M059J (cell line): ENCODE measurements at places on chromosomes 5 and 9.
A peak's percentile ranks its signal among the peaks of the same experiment; 100 is the strongest.

DNA sequence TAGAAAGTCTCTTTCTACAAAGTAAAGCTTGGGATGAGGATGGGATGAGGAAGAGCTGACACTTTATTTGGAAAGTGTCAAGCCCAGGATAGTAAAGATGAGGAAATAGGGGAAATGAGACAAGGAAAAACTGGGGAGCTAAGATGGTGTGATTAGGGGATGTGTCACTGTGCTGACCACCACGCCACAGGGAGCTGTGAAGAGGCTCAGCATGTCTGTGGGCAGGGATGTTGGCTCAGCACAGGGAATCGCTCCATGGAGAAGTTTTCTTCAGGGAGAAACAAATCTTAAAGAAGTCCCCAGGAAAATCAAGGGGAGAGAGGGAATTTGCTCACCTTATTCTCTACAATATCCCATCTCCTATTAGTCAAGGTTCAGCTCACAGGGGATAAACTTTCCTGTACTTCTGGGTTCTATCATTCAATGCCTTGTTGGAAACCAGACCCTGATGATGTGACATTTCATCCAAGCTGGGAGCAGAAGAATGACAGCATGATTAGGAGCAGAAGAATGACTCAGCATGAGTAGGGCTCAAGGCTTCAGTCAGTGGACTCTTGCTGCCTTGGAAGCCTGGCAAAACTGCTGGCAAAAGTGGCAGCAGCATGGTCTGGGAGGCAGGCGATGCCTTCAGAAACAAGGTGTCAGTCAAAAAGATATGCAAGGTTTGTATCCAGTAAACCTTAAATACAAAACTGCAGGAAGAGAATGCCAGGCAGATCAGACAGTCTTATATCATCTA lies 4.9 kb downstream of the HSPB3 start:
- DNase-seq: peak; percentile 74

DNA sequence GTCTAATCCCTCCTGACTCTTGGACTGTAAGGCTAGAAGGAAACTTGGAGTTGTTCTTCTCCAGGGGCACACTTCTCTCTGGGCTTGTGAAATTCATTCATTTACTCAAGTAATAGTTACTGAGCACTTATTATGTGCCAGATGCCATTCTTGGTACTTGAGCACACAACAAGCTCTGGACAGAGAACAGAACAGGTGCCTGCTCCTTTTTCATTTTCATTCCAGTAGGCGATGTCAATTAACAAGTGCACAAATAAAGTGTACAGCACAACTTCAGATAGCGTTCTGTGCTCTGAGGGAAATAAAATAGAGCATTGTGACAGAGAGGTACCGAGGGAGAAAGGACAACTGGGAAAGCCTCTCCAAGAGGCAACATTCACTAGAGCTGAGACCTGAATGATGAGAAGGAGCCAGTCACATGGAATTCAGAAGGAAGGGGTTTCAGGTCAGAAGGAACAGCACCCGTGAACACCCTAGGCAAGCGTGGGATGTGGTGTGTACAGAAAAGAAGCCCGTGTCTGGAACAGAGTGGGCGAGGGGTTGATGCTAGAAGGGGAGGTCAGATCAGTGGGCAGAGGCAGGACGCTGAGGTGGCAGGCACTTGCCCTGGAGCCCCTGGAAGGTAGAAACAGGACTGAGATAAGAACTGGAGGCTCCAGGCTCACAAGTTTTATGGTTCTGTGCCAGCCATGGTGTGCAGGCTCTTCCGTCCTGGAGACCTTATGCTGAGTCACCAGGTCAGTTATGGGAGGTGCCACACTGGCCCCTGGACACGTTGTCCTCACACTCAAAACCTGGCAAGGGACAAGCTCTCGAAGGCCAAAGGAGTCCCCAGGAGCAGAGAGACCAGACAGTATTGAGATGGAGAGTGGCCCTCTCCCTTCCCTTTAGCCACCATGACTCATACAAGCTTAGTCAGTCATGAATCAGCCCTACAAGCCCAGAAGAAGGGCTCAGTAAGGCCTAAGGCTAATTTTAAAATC lies 7.2 kb upstream of the ABLIM3 start:
- peak; percentile 100 for DNase-seq

DNA sequence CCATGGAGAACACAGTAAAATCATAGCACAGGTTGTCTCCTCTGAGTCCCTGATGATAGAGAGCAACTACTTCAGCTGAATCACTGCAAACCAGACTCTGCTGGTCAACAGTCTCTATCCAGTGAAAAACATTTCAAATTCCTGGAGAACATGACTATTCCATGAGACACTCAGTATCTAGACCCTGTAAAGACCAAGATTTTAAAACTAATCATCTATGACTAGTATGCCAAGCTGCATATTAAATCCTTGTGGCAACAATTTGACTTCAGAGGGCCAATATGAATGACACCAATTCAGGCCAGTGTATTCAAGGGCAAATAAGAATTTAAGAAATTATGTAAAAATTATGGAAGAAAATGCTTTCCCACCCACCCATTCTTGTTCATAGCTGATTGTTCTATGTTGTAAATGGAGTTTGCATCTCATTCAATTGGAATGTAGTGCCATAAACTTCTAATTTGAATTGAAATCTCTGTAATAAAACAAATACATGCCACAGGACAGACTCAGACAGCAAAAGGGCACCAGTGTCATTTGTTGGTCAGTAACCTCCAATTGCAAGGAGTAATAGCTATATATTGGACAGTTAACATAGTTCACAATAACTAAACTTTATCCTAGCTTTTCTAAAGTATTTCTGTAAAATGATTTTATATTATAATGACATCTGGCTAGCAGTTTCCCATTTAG lies 80.1 kb upstream of the LPAR1 start:
- peak; percentile 76 for DNase-seq

- peak; percentile 74 for DNase-seq
These were observed 99.6 kb upstream of the CAST start for GRCh38 chr5:96562614-96563013.

DNA sequence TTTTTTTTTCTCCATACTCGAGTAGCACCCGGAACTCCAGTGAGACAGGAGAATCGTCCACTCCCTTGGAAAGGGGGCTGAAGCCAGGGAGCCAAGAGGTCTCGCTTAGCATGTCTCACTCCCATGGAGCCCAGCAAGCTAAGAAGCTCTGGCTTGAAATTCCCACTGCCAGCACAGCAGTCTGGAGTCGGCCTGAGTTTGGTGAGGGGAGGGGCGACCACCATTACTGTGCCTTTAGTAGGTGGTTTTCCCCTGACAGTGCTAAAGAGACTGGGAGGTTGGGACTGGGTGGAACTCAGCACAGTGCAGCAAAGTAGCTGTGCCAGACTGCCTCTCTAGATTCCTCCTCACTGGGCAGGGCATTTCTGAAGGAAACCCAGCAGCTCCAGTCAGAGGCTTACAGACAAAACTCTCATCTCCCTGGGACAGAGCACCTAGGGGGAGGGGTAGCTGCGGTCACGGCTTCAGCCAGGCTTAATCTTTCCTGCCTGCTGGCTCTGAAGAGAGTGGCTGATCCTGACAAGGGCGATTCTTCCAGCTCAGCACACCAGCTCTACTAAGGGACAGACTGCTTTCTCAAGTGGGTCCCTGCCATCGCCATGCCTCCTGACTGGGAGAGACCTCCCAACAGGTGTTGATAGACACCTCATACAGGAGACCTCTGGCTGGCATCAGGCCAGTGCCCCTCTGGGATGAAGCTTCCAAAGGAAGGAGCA lies 414.5 kb upstream of the ZNF608 start:
- peak; percentile 6 for DNase-seq

- no peak for DNase-seq
These were observed 8.7 kb upstream of the TXNDC8 start for GRCh38 chr9:110346325-110346724.

DNA sequence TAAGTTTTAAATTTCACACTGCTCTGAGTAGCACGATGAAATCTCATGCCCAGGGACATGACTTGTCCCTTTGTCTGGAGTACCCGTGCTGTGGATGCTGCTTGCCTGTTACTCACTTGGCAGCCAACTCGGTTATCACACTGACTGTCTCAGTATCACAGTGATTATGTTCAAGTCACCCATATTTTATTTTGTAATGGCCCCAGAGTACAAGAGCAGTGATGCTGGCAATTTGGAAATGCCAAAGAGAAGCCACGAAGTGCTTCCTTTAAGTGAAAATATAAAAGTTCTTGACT lies 22.8 kb upstream of the SCGB3A2 start:
- DNase-seq: no peak

- no peak for DNase-seq
These were observed 113.1 kb downstream of the HTR4 start for GRCh38 chr5:148541054-148541835.

- DNase-seq: no peak
These were observed 23.4 kb downstream of the URM1 start for GRCh38 chr9:128394379-128395168.

- DNase-seq: no peak
These were observed 136.2 kb upstream of the PHYKPL start for GRCh38 chr5:178368716-178369300.

DNA sequence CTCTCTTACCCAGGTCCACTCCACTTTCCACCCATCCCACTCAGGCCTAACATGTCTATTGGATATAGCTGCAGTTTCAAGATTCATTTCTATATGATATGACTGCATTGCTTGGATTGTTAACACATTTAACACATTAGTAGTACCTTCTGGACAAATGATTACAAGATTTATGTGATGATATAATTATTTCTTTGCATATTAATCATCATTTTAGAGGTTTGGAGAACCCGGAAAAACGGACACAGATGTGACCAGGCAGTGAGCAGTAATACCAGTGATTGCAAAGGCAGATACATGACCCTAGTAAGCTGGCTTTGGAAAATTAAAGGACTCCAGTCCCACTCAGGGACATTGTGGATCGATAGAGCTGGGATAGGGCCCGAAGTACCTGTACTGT lies 103.8 kb downstream of the PRR16 start:
- no peak for DNase-seq

DNA sequence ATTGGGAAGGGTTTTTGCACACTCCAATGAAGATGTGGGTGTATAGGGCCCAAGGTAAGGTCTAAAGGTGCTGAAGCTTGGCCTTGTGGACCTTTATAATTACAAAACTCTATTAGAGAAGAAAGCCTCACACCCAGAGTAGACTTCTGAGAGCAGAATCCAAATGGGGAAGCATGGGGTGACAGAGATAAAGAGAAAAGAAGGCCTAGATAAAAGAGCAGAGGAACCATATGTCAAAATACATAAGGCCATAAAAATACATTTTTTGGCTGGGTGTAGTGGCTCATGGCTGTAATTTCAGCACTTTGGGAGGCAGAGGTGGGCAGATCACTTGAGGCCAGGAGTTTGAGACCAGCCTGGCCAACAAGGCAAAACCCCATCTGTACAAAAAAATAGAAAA lies 27.4 kb upstream of the TCERG1 start:
- DNase-seq: no peak

GRCh38 chr9:97387936-97388684 lies 23.8 kb upstream of the TDRD7 start:
- no peak for DNase-seq

DNA sequence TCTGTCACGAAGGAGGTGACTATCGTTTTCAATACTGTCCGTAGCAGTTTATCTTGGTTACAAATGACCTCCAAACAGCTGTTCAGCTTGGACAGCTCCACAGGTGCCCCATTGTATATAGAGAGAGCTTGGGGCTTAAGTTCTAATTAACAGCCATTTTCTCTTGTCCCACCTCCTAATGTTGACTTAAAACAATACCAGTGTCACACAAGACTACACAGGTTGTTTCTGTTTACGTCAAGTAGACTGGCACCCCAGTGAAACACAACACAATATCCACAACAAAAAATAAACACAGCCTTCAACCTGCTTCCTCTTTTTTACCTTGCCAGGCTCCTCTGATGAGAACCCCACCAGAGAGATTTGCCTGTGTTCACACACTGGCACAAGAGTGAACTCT lies 39.8 kb upstream of the TLE1 start:
- no peak for DNase-seq

DNA sequence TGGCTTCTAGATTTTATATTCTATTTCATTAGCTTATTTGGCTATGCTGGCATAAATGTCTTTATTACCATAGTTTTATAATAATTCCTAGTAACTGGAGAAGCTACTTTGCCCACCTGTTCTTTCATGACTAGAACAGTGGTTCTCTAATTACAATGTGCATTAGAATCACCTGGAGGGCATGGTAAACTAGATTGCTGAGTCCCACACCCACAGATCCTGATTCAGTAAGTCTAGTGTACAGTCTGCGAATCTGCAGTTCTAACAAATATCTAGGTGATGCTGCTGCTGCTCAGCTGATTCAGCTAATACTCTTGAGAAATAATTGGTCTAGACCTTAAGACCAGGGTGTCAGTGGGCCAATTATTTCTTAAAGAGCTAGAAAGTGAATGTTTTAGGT lies 35.5 kb downstream of the RNF38 start:
- no peak for DNase-seq

DNA sequence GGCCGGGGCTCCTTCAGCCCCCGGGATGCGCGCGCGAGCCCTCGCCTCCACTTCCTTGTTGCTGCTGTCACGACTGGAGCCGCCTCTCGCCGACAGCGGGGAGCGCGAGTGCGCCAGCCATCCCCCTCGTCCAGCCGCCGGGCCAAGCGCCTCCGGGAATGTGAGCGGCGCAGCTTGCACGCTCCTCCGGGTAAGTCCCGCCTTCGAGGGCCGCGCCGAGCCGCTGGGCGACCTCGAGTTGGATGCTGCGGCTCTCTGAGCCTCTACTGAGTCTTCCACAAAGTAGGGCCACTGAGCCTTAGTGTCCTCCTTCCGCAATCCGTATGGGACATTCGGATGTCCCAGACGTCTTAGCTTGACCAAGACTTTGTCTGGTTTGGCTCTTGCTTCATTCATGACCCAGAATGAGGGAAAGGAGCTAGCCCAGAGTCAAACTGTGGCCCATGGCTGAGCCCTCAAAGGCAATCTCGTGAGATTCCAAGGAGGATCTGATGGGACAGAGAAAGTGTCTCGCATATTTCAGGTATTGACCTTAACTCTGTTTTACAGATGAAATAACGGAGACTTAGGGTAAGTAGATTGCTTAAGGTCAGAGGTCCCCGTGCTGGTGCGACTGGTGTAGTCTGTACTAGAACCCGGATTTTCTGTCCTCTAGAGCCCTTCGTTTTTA lies 586 bp downstream of the HMGXB3 start:
- DNase-seq: peak; percentile 50

DNA sequence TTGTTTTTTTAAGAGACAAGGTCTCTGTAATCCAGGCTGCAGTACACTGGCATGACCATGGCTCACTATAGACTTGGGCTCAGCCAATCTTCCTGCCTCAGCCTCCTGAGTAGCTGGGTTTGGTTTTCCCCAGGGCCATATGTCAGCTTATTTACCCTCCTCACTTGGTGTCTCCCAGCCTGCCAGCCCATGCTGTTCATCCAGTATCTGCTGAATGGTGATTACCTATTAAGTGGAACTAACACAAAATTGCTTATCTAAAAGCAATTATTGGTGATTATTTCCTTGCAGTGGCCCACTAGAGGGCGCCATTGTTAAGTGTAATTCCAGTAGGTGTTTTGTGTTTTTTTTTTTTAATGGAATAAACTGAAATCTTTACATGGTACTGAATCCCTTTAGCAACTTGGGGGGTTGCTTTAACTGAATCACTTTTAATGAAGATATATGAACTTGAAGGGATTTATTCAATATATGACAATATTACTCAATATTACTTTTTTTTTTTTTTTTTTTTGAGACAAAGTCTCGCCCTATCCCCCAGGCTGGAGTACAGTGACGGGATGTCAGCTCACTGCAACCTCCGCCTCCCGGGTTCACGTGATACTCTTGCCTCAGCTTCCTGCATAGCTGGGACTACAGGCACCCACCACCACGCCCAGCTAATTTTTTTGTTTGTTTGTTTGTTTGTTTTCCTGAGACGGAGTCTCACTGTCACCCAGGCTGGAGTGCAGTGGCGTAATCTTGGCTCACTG lies 13.8 kb downstream of the EXOSC2 start:
- peak; percentile 70 for DNase-seq
